Osteocyte (in vitro differentiated cells): ENCODE measurements at places on chromosomes 2 and 18. TPM values are rescaled to one million over a fixed set of nuclear protein-coding genes. Genes with fewer than 3 reads are reported as not detected.

TEKT4 gene
- total RNA-seq, result not detected in 2 replicates

OTOF gene
- not detected in 2 replicates for total RNA-seq

STARD6 gene
- total RNA-seq, result not detected in 2 replicates

DUSP2 gene
- total RNA-seq, result 0.68 and 0.78 TPM in 2 replicates

ARHGEF33 gene
- 0.48 and 0.65 TPM in 2 replicates for total RNA-seq

KLHL14 gene
- total RNA-seq, result not detected in 2 replicates

MYCN gene
- total RNA-seq, result 0.24 and 0.54 TPM in 2 replicates

ST8SIA5 gene
- total RNA-seq, result 0.30 and 0.76 TPM in 2 replicates

ALPG gene
- not detected in 2 replicates for total RNA-seq

DCDC2C gene
- total RNA-seq, result not detected in 2 replicates

CDH20 gene
- not detected in 2 replicates for total RNA-seq

DNA sequence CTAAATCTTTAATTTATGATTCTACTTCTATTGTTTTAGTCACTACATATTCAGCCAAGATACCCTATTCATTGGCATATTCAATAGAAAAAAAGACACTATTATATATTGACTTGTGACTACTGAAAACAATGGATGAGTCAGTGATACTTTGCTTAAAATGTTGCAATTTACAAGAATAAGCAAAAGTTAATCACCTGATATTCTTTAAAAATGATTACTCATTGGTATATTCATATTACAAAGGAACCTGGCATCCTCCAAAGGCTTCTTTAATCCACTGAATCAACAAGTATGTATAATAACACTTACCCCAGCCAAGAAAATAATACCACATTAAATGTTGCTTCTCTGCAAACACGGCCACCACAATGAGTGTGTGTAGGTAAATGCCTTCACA lies 87.8 kb downstream of the CALCRL start:
- no peaks in the 10 kb centered on the region for H3K4me1 ChIP-seq
- DNase-seq, result no peak
- H3K27me3 ChIP-seq, result no peaks in the 10 kb centered on the region
- peaks cover 4% of the 10 kb centered on the region for H3K36me3 ChIP-seq
- no peak overlapping the region for H3K27ac ChIP-seq

GRCh38 chr2:166768393-166769123 lies 119.7 kb upstream of the XIRP2 start:
- H3K27ac ChIP-seq, result no peak overlapping the region
- no peak overlapping the region for H3K4me3 ChIP-seq
- no peaks in the 10 kb centered on the region for H3K36me3 ChIP-seq
- DNase-seq, result no peak
- H3K4me1 ChIP-seq, result no peaks in the 10 kb centered on the region
- H3K27me3 ChIP-seq, result peaks cover under 1% of the 10 kb centered on the region

DNA sequence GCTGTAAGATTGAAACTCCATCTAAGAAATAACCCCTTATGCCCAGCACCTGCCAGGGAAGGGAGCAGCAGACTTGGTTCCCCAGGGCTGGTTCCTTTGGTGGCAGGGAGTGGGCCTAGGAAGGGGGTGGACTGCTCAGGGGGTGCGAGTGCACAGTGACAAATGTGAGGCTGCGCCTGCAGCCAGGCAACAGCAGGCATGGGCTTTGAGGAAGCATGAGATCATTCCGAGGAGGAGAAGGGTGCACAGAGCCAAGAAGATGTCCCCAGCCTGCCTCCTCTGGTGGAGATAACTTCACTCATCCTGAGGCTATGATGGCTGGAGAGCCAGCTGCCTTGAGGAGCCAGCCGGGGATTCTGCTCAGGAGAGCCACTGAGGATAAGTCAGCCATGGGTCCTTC lies 158.0 kb downstream of the CAPN13 start:
- H3K4me1 ChIP-seq, result peaks cover 6% of the 10 kb centered on the region
- no peak for DNase-seq
- no peaks in the 10 kb centered on the region for H3K27me3 ChIP-seq
- H3K36me3 ChIP-seq, result peaks cover 5% of the 10 kb centered on the region

DNA sequence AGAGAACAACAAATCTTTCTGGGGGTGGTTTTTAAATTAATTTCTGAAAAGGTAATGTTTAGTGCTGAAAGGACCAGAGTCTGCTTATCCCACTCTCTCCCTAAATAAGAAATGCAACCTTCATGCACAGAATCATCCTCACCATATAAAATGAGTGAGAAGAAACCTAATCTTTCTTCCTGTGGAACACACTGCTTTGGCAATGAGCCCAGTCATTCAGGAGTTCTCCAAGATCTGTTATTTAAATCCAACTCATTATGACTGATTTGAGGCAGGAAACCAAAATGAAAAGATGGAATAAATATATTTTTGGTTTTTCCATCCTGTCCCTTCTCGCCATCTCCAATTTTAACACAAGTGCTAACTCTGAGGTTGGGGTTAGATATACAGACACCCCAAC lies 228.3 kb downstream of the SRBD1 start:
- DNase-seq, result no peak
- no peaks in the 10 kb centered on the region for H3K27me3 ChIP-seq
- H3K4me3 ChIP-seq, result no peak overlapping the region
- H3K27ac ChIP-seq, result peak overlapping the region; percentile 20

- DNase-seq, result peak; percentile 57
- H3K4me1 ChIP-seq, result peaks cover 89% of the 10 kb centered on the region
- H3K4me3 ChIP-seq, result peak overlapping the region; percentile 7
- H3K27me3 ChIP-seq, result no peaks in the 10 kb centered on the region
- H3K36me3 ChIP-seq, result peaks cover 10% of the 10 kb centered on the region
Observed at GRCh38 chr2:109134741-109135358, 5.8 kb downstream of the SH3RF3 start.

- no peak overlapping the region for H3K27ac ChIP-seq
- H3K27me3 ChIP-seq, result peaks cover 6% of the 10 kb centered on the region
- H3K4me1 ChIP-seq, result no peaks in the 10 kb centered on the region
- H3K36me3 ChIP-seq, result peaks cover 1% of the 10 kb centered on the region
Observed at GRCh38 chr2:203567691-203568090, 32.6 kb upstream of the RAPH1 start.

DNA sequence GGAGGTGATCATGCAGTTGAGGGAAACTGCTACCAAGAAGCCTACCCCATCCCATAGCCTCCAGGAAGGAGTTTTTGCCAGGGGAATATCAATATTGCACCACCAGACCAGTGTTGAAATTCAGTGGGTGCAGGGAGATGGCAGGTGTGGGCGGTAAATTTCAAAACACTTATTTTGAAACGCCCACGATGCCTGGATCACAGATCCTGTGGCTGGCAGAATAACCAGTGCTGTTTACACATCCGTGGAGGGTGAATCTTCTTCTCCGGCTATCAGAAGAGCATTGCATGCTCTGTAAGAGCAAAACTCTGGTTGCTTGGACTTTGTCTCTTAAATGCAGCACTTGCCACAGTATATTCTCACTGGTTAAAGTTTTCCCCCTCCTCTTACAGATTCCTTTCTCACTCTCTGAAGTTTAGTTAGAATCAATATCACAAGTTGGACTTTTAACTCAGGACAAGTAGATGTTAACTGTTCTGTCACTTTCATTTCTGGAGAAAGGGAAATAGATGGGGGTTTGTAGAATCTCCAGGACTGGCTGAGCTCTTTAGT lies 70.5 kb upstream of the ZCCHC2 start:
- H3K27ac ChIP-seq, result no peak overlapping the region
- DNase-seq, result peak; percentile 56
- H3K36me3 ChIP-seq, result no peaks in the 10 kb centered on the region
- no peak overlapping the region for H3K4me3 ChIP-seq
- H3K27me3 ChIP-seq, result peaks cover 18% of the 10 kb centered on the region

DNA sequence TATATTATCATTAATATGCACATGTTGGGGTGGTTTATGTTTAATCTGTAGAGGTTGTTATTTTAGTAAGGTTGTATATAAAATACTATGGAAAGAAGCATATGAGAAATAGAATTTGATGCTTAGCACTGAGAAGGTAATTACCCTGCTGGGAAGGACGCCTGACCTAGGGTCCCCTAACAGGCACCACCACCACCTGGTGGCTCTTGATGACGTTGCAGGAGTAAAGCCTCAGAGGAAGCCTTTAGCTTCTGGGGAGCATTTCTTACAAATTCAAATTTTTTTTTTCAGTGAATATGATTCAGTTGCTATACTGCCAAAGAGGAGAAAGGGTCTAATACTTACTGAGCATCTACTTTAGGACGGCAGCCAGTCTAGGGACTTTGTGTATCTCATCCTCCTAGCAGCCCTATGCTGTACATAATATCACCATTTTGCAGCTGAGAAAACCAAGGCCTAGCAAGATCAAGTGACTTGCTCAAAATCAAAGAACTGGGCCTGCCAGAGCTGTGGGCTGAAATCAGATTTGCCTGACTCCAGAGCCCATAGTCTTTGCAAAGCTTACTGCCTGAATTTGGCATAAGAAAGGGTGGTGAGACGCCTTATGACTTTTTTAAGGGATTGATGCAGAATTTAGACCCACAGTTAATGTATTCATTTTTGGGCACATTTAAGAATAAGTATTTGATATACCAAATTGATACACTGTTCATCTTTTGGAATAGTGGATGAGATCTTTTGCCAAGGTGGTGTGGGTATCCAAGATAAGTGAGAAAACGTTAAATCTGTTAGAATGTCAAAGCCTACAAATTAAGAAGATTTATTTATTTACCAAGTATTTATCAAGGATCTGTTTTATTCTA lies 78.8 kb upstream of the GAREM1 start:
- H3K36me3 ChIP-seq, result no peaks in the 10 kb centered on the region
- no peak for DNase-seq
- no peak overlapping the region for H3K4me3 ChIP-seq
- H3K4me1 ChIP-seq, result no peaks in the 10 kb centered on the region
- peaks cover 15% of the 10 kb centered on the region for H3K27me3 ChIP-seq

GRCh38 chr18:48333563-48333962 lies 75.6 kb downstream of the ZBTB7C start:
- H3K4me3 ChIP-seq, result no peak overlapping the region
- H3K36me3 ChIP-seq, result no peaks in the 10 kb centered on the region

DNA sequence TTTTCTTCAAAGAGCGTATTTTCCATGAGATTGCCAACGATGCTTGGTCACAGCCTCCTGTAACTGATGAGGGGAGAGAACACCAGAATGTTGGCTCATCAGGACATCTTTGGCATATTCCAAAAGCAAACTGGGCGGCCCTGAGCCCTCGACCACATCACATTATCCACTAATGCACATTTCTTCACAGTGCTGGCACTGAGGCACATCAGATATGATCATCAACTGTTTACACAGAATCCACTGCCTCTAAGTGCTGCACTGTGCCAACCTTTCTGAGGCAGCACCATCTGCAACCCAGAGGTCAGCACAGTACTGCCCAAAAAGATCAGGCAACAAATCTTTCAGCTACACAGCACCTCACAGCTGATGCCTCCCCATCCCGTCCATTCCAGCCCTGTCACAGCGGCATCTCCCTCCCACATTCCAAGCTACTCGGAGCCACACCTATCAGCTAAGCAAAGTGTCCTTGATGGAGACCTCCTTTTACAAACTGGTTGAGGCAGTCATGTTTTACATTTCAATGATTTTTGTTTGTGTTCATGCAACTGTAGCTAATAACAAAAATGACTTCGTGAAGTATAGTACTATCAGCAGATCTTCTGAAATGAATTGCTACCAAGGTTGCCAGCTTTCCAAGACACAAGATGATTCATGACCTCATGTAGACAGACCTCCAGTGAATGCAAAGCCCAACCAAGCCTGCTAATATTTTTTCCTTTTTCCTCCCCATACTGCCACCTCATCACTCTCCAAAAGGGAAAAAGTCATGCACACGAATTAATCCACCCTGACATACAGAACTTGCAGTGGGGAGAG lies 32.3 kb downstream of the MYO5B start:
- H3K4me1 ChIP-seq, result no peaks in the 10 kb centered on the region
- no peak overlapping the region for H3K4me3 ChIP-seq
- DNase-seq, result no peak
- H3K27ac ChIP-seq, result no peak overlapping the region

GRCh38 chr2:106841886-106842645 lies 43.9 kb downstream of the ST6GAL2 start:
- H3K27ac ChIP-seq, result no peak overlapping the region
- peaks cover 36% of the 10 kb centered on the region for H3K4me1 ChIP-seq
- peaks cover 17% of the 10 kb centered on the region for H3K36me3 ChIP-seq
- DNase-seq, result no peak
- no peaks in the 10 kb centered on the region for H3K27me3 ChIP-seq
- no peak overlapping the region for H3K4me3 ChIP-seq

GRCh38 chr2:226694586-226695284 lies 104.9 kb downstream of the IRS1 start:
- DNase-seq, result no peak
- H3K4me1 ChIP-seq, result peaks cover 5% of the 10 kb centered on the region
- peaks cover 2% of the 10 kb centered on the region for H3K27me3 ChIP-seq
- no peak overlapping the region for H3K27ac ChIP-seq
- H3K36me3 ChIP-seq, result no peaks in the 10 kb centered on the region
- no peak overlapping the region for H3K4me3 ChIP-seq

GRCh38 chr2:88250404-88250803 lies 80.3 kb downstream of the THNSL2 start:
- no peaks in the 10 kb centered on the region for H3K36me3 ChIP-seq
- no peak overlapping the region for H3K4me3 ChIP-seq
- no peak overlapping the region for H3K27ac ChIP-seq
- peak; percentile 15 for DNase-seq
- H3K27me3 ChIP-seq, result no peaks in the 10 kb centered on the region

DNA sequence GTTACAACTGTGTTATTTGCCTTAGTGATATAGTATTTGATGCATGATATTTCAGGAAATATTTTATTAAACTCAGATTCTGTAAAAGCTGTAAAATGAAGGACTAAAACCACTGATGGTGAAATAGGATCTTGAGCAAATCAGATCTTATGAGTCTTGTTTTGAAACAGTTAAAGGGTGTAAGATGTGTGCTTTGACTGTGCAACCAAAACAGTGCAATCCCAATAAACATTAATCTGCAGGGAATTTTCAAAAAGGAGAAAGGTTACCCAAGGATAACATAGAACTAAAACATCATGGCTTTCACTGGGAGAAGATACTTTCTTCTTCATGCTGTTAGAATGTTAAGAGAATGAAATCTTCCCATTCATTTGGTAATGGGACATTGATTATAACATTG lies 378.7 kb downstream of the PARD3B start:
- no peaks in the 10 kb centered on the region for H3K36me3 ChIP-seq
- no peak overlapping the region for H3K27ac ChIP-seq
- DNase-seq, result no peak
- H3K4me1 ChIP-seq, result peaks cover 6% of the 10 kb centered on the region
